T follicular helper cell (primary cell): ENCODE measurements at places on chromosomes 5 and 9.

- no peak for DNase-seq
Measured at GRCh38 chr5:17396247-17396646, 101.8 kb upstream of the TAF11L2 start.

GRCh38 chr9:2055203-2055658, 40.1 kb downstream of the SMARCA2 start:
- no peak for DNase-seq

GRCh38 chr9:10144355-10144754, 468.4 kb downstream of the PTPRD start:
- no peak for DNase-seq

DNA sequence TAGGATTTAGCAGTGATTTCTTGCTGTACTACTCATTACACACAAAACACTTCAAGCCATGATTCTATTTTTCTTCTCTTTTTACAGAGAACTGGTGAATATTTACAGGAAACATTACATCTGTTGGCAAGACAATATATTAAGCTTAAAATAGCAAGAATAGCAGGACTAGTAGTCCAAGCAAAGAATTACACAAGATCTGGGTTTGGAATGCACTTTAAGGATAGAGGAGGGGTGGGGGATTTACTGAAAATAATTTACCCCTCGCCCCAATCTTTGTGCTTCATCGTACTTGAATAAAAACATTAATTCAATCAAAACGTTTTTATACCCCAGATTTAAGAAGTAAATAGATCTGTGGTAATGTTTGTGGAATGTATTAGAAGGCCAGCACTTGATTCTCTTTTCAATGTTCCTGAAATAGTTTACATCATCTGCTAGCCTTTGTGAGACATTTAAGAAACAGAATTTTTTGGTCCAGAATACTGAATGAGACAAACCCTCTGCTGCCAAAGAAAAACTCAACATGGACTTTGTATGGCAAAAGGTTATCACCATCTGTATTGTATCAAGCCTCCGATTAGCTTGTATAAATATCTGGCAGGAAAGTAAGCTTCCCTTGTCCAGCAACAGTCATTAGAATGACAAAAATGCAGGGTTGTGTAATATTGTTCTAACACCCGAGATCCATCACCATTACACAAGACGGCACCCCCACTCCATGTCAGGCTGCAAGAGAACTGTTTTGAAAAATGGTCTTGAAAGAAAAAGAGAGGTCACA, 23.8 kb downstream of the SVEP1 start:
- DNase-seq, result no peak

DNA sequence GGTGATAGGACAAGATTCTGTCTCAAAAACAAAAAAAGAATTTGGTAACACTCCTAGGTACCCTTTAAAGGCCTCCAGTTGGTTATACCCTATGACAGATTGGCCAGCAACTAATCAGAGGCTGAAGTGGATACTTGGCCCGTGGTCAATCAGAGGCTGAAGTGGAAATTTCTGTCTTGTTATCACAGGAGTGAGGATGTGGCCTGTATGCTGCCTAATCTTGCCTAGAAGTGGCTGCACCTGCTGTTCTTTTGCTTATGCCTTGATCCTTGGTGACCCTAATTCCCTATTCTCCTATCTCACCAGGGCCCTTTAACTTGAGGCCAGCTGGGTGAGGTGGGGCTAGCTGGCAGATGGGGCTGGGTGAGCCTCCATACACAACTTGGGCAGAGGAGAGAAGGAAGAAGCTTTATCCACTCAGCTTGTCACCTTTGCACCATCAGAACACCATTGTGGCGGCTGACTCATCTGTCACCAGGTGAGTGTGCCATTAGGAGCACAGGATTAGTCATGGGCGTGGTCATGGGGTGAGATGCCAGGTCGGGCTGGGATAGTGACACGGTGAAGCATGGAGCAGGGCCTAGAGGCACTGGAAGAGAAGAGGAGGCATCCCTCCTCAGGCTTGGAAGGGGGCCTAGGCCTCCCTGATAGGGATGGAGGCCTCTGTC, 41.5 kb downstream of the SAR1B start:
- no peak for DNase-seq

DNA sequence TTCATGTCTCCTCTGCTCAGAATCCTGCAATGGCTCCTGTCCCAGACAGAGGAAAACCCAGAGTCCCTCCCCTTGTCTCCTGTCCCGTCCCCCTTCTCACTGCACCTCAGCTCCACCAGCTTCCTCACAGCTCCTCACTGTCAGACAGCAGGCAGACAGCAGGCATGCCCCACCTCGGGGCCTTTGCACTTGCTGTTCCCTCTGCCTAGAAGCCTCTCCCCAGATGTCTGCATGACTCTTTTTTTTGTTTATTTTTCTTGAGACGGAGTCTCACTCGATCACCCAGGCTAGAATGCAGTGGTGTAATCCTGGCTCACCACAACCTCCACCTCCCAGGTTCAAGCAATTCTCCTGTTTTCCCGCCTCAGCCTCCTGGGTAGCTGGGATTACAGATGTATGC, 8.8 kb upstream of the SLC6A7 start:
- DNase-seq, result no peak
